Forelimb muscle (tissue), 1 donor: ENCODE measurements at places on chromosomes 4 and X.
A peak's percentile ranks its signal among the peaks of the same experiment; 100 is the strongest.

DNA sequence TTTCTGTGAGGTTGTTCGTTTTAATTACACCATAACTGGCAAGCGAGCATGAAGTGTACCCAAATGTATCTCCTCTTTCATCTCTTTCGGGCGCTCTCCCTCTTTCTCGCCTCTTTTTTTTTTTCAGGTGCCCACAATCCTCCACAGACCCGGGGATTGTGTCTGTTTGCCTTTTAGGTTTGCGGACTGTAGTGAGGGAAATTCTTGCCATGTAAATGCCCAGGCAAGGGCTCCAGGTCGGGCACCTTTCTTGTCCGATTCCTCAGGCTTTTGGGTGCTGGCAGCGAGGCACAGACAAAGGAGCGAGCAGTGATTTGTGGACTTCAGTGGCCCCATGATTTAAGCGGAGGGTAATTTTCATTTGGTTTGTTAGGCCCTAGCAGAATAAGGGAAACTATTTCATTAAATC lies 1.1 kb upstream of the PHOX2B start:
- no peak for DNase-seq

GRCh38 chr4:150983851-150984250 lies 31.2 kb downstream of the LRBA start:
- no peak for DNase-seq

DNA sequence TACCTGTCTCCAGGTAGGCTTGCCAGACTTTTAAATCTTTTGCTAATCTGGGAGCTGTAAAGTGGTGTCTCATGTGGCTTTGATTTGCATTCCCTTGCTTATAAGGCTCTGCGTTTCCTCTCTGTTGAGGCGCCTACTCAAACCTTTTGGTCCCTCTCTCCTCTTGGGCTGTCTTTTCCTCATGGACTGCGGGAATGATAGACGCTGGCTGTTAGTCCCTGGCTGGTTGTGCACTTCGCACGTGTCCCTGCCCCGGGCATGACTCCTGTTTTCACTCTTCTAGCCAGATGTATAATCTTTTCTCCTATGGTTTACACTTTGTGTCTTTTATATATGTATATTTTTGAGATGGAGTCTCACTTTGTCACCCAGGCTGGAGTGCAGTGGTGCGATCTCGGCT lies 39.7 kb downstream of the RGS12 start:
- DNase-seq = no peak

GRCh38 chrX:132031867-132032266 lies 8.8 kb downstream of the STK26 start:
- no peak for DNase-seq

- no peak for DNase-seq
These were observed 45.7 kb downstream of the ATP10D start for GRCh38 chr4:47530801-47531200.

DNA sequence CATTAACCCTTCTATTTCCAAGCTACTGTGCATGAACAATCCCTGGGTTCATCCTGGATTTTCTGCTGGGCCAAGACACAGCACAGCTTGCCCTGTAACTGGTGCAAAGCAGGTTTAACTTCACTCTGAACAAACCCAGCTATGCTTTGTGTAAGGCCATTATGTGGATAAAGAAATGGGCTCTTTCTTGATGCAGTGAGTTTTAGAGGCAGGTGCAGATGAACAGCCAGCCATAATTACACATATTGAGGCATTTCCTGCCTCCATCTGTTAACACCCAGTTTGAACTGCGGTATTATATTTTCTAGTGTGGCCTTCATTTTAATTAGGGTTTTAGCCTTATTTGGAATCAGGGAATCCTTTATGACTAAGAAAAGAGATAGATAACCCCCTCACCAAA lies 68.7 kb upstream of the ARX start:
- DNase-seq = no peak

DNA sequence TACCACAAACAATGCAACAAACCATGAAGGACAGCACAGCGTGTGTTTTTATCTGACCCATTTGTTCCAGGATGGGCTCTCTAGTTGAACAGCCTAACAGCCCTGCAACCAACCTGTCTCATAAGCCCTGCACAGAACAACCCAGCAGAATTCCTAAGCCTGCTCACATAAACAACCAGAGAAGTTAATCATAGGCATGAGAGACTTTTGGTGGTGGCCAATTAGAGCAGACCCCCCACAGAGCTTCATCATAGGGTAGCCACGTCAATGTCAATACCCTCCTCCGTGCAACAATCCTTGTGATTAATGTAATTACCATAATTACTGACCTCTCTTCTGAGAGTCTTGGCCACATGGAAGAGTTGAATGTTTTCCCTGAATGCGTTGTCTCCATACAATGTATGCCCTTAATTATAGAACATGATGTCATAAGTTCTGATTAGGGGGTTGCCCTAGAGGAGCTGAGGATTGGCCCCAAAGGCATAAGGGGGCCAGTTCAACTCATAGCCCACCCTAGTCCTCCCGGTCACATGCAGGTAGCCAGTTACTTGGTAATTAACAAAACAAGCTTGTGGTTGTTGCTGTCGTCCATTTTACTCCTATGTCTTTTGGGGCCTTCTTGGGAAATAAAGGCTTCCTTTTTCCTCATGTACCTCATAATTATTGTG lies 92.7 kb downstream of the SYNPO2 start:
- DNase-seq = no peak

DNA sequence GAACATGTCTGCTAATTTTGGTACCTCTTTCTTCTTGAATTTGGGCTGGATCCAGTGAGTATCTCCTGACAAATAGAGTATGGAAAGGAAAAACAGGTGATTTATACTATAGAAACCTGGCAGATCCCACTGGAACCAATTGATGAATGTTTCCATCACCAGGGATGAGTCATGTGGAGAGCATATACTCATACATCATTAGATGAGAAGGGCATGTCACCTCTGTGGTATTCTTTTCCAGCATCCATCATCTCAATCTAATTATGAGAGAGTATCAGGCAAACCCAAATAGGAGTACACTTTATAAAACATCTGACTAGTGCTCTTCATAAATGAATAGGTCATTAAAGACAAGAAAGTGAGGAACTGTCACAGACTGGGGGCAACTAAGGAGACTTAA lies 90.7 kb downstream of the CLDN22 start:
- DNase-seq = no peak

- no peak for DNase-seq
These were observed 156.7 kb upstream of the EOLA2 start for GRCh38 chrX:150094996-150095395.

DNA sequence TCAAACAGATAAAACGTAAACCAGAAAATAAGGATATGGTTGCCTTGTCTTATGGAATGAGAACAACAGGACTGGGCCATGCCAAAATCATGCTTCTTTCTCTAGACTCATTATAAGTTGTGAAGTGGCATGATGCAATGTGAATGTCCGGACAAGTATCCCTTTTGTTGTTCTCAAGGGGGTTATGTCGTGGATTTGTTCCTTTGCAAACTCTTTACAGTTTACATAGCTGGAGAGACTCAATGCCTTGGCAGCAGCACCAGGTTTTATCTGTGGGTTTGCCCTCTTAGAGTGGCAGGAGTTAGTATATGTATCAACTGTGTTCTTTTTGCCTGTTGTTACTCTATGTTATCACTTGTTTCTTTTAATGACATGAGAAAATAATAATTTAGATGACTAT lies 41.4 kb downstream of the SPRY1 start:
- no peak for DNase-seq

DNA sequence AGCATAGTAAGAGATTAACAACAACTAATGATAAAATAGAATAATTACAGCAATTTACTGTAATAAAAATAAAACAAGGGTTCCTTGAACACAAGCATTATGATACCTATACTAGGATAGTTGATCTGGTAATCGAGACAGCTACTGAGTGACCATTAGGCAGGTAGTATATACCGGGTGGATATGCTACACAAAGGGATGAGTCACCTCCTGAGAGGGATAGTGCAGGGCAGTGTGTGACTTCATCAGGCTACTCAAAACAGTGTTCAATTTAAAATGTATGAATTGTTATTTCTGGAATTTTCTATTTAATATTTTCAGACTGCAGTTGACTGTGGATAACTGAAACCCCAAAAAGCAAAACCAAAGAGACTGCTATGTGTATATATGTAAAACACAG lies 9.7 kb upstream of the ANTXR2 start:
- no peak for DNase-seq

DNA sequence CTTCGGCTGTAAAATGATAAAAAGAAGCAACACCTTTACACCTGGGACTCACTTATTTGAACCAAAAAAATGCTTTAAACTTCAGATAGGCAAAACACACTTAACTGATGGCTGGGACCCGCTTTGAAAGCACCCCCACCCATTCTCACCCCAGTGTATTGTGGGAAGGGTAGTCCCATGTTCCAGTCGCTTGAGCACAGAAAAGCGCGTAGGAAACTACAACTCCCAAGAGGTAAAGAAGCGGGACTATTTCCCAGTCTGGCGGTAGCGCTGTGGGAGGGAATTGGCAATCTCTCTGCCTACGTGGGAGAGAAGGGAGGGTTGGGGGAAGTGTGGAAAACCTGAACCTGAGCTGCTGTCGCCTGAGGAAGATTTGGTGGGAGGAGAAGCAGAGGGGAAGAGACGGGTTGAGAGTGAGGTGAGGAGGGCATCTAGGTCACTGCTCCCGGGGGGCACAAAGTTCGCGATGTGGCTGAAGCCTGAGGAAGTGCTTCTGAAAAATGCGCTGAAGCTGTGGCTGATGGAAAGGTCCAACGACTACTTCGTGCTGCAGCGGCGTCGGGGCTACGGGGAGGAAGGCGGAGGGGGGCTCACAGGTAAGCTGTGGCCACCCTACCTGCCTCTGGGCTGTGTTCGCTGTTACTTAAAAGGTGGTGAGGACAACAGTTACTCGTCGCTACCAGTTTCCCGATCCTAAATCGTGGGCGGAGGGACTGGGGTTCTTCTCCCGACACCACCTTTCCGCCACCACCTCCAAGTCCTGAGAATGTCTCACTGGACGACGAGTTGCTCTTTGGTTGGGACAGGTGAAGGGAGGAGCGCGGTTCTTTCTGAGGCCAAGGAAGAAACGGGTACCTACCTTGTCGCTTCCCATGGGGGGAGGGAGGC lies at the start of gene TBC1D8B:
TSS of gene TBC1D8B (plus strand) at position 286 of the 888 bp plus-strand sequence. CDS start at position 467, 181 bp downstream.
- DNase-seq = peak; percentile 83
